ENCODE measurements at places on chromosomes 5 and 9.

- DNase-seq, result no peak
These were observed 1.8 kb downstream of the SLF1 start for GRCh38 chr5:94620256-94620655.

- no peak for DNase-seq
These were observed 49.2 kb upstream of the STXBP1 start for GRCh38 chr9:127562841-127563401.

DNA sequence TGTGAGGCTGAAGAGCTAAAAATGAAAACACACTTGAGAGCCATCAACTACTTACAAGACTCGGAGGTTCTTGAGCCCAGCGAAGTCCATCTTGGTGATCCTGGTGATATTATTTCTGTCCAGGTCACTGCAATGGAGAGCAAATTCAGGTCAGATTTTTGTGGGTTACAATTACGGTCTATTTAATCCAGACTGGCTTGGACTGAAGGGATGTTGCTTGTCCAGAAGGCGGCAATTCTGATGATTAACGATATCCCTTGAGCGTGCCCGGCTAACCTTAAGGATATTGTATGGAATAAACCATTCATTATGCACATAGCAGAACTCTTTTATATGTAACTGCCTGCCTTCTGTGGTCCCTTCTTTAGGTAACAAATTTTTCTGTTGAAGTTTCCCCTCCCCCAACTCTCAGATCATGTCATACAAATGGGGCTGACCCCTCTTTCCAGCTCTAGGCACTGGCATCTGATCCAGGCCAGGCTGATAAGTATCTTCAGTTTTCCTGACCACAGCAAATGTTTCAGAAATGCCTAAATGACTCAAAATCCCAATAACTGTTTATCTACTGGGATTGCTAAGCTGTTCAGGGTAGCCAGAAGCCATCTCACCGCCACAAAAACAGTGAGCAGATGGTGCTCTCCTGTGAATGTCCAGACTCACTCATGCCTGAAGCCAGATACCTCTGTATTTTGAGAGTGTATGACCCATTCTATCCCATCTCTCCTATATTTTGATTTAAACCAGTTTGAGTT, 49.4 kb downstream of the SLIT3 start:
- no peak for DNase-seq

DNA sequence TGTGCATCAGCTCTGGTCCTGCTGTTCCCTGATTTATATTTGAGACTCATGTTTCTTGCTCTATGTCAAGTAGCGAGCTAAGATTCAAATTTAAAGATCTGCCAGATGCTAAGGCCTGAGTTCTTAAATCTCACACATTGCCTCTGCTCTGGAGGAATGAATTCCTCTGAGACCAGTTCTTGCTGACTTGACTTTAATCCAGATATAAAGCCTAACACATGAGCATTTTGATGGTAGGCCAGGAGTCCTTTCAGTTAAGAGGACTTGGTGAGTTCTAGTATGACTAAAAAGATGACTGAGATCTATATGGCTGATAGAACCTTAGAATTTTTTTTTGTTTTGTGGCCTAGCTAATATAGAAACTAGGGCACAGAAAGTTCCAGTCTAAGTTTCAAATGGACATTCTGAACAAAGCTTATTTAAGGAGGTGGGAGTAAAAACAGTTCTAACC, 1.3 kb upstream of the INIP start:
- no peak for DNase-seq

- no peak for DNase-seq
These were observed 313.5 kb upstream of the PDE4D start for GRCh38 chr5:60207040-60207439.

GRCh38 chr9:17810728-17811571, 232.1 kb downstream of the SH3GL2 start:
- peak; percentile 11 for DNase-seq

DNA sequence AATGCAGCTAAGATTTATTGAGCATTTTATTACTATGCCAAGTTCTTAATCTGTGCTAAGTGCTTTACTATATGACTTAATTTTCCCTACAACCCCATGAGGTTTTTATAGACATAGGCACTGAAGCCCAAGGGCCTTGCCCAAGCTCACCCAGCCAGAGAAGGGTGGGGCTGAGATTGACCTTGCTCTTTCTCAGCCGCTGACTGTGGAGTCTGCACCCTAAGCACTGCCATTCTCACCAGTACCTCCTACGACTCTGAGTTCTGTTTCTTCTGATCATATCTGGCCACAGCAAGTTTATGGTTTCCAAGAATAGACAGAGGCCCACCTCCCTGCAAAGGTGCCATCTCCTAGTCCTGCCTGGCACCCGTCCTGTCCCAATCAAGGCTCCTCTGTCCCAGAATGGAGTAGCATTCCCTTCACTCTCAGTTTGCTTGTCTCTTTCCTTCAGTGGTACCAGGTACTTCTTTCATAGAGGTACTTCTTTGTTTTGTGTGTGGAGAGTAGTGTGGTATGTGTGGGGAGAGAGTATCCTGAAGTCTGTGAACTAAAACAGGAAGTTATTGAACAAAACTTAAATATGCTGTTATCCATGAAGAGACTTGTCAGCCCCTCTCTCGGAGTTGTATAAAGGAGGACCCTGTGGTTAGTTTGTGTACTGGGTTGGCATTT, 42.6 kb downstream of the CSF1R start:
- no peak for DNase-seq

DNA sequence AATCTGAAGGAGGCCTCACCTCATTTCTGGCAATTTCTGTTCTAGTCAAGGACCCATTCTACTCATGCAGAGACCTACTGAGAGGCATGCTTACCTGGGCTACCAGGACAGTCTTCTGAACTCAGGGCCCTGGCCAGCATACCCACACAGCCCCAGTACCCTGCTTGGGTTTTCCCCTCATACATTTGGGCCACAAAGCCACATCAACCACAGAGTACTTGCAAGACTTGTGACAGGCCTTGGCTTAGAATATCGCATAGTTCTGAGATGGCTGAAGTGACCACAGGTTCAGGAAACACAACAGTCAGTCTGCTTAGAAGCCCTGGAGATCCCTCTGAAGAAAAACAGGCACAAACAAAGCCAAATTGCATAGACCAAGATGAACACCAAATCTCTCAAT, 758.8 kb upstream of the CDH9 start:
- no peak for DNase-seq

- DNase-seq, result no peak
These were observed 324.7 kb upstream of the TLE4 start for GRCh38 chr9:79247021-79247420.

GRCh38 chr5:137148159-137148558, 351.0 kb downstream of the SPOCK1 start:
- no peak for DNase-seq

DNA sequence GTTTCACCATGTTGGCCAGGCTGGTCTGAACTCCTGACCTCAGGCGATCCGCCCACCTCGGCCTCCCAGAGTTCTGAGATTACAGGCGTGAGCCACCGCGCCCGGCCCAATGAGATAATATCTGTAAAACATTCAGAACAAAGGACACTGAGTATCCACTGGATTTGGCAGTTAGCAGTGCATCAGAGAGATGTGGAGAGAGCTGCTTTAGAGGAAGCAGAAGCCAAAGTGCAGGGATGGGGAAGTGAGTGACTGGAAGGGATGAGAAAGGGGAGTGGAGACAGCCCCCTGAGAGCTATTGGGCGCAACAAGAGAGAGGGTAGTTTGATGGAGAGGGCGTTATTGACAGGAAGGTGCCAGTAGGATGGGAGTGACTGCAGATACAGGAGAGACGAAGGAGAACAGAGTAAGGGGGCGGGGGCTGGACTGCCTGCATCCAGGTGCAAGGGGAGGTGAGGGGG, 157.5 kb upstream of the SHB start:
- DNase-seq, result no peak

- no peak for DNase-seq
These were observed at the start of gene TMEM215 for GRCh38 chr9:32783168-32783891. TMEM215 (plus strand) TSS chr9:32783540; CDS start chr9:32784184, 644 bp downstream.

DNA sequence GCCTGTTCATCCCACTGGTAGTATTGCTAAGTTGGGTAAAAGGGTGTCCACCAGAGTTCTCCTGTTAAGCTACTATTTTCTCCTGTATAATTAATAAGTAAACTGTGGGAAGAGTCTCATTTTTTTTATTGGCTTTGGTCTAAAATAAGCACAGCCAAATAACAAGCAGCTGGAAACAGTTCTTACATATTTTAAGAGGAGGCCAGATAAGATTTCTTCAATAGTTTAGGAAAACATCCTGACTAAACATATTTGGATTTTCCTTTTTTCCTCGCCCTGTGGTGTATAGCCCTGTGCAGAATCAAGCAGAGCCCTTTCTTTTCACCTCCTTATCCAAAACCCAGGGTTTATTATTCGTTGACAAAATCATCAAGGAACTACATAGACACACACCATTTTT, 122.2 kb upstream of the ZNF608 start:
- no peak for DNase-seq

DNA sequence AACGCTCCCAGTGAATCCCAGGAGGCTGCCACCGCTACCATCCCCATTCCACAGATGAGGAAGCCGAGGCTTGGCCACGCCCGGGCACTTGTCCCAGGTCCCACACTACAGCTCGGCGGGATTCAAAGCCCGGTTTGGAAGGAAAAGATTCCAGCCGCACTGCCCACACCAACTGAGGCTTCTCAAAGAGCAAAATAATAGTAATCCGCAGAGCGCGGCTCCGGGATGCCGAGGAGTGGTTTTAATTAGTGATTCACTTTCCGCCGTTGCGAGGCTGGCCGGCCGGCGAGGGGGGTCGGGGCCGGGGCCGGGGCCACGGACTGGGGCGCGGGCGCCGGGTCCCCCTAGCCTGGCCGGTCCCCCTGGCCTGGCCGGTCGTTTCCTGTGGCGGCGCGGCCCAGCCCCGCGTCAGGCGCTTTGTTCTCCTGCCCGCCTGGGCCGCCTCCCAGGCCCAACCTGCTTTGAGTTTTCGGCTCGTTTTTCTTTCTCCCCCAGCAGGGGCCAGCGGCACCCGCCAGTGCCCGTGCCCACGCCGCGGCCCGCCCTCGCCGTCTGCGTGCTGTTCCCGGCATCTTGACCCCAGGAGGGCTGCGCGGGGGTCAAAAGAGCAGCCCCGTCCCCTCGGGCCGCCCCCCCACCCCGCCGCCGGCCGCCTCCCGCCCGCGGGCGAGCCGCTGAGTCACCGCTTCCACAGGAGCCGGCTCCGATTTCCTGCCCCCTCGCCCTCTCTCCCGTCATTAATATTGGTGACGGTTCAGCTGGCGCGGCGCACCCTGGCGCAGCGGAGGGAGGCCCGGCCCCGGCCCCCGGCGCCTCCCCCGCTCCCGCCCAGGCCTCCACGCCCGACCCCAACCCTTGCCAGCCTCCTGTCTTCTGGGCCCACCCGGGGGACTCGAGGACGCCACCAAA, 31.2 kb downstream of the FGF18 start:
- no peak for DNase-seq

GRCh38 chr5:174572591-174572990, 151.8 kb upstream of the MSX2 start:
- no peak for DNase-seq

- DNase-seq, result no peak
These were observed 9.4 kb upstream of the CD72 start for GRCh38 chr9:35627575-35627974.

GRCh38 chr5:11319836-11320580, 559.0 kb upstream of the DAP start:
- no peak for DNase-seq

GRCh38 chr5:124061663-124062062, 549.7 kb downstream of the CSNK1G3 start:
- no peak for DNase-seq

- DNase-seq, result no peak
These were observed 220.8 kb downstream of the KDM4C start for GRCh38 chr9:6978591-6978990.

GRCh38 chr5:66967826-66968262, 228.8 kb downstream of the CD180 start:
- DNase-seq, result no peak

DNA sequence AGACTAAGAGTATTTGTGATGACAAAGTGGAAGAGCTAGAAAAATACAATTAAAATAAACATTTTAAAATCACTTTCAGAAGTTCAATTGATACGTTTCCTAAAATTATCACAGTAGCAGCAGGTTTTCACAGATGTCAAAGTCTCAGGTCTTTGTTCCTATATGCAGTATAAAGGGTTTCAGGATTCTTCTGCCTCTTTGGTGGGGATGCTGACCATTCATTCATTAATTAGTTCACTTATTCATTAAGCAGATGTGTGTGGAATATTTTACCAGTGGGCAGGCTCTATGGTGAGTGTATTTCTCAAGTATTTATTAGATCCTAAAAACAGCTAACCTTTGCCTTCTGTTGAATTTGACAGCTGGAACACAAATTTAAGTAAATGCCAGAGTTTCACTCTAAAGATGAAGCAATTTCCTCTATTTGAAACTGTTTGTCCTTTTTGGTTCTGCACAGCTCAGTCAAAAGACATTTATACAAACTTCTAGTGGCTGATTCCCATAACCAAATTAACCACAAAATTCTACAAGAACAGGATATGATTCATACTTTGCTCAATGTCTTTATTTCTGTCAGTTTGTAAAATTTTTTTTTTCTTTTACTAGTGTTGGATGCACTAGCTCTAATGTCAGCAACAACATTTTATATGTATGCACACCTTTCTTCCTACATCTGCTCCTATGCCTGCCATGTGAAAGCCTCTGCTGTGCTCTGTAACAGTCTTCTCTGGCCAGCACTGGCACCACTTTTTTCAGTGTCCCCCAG, 75.9 kb upstream of the PRR16 start:
- no peak for DNase-seq

GRCh38 chr9:122090287-122090883, 2.7 kb downstream of the TTLL11 start:
- DNase-seq, result no peak

DNA sequence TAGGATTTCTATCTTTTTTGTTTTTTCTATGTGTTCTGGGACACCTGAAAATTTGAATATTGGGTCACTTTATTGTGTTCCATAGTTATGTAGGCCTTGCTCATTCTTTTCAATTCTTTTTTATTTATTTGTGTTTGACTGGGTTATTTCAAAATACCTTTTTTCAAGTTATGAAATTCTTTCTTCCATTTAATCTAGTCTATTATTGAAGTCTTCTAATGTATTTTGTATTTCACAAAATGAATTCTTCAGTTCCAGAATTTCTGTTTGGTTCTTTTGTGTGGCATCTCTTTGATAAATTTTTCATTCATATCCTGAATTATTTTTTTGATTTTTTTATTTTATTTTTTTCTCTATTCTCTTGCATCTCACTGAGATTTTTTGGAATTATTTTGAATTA, 628.8 kb downstream of the NR2F1-AS1 start:
- no peak for DNase-seq
